ENCODE measurements at places on chromosomes 16 and 17.

DNA sequence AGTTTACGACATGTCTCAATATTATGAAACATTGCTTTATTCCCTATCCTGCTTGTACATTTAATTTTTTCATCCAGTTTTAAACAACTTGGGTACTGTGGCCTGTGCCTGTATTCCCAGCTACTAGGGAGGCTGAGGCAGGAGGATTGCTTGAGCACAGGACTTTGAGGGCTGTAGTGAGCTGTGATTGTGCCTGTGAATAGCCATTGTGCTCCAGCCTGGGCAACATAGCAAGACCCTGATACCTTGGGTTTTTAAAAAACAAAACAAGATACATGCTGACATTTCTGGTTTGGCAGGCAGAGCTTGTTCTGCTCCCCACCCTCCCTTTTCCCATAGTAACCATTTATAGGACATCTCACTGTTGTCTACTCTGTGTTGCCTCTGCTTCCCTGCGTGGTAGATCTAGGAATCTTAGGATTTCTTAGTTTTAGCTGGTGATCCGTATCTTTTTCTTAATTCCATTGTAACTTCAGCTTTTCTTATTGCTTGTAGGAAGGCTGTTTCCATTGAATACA lies 35.6 kb downstream of the TENT4B start:
- DNase-seq = no peak

DNA sequence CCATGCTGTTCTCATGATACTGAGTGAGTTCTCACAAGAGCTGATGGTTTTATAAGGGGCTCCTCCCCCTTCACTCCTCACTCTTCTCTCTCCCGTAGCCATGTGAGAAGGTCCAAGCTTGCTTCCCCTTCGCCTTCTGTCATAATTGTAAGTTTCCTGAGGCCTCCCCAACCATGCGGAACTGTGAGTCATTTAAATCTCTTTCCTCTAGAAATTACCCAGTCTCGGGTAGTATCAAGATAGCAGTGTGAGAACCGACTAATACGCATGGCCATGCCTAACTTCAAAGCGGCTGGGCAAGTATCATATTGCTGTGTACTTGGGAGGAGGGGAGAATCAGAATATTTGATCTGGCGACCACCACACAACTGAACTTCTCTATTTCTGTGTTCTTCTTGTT lies 88.3 kb downstream of the PRKCB start:
- no peak for DNase-seq

- DNase-seq = no peak
Measured at GRCh38 chr16:88407807-88408206, 25.0 kb downstream of the ZNF469 start.

DNA sequence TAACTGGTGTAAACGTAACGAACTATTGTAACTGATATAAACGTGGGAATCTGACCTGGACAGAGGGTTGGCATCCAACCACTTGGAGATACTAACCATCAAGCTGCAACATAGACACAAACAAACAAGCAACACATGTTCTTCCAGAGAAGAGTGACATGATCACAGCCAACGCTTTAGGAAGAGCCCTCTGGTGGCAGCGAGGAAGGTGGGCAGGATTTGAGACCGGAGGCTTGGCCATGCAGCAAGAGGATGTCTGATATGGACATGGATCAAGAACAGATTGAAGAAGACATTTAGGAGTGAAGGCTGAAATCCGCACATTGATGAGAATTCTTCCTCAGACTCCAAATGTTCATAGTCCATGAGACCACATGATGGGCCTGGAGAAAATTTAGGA lies 40.3 kb upstream of the TNRC6A start:
- DNase-seq = peak; percentile 57

DNA sequence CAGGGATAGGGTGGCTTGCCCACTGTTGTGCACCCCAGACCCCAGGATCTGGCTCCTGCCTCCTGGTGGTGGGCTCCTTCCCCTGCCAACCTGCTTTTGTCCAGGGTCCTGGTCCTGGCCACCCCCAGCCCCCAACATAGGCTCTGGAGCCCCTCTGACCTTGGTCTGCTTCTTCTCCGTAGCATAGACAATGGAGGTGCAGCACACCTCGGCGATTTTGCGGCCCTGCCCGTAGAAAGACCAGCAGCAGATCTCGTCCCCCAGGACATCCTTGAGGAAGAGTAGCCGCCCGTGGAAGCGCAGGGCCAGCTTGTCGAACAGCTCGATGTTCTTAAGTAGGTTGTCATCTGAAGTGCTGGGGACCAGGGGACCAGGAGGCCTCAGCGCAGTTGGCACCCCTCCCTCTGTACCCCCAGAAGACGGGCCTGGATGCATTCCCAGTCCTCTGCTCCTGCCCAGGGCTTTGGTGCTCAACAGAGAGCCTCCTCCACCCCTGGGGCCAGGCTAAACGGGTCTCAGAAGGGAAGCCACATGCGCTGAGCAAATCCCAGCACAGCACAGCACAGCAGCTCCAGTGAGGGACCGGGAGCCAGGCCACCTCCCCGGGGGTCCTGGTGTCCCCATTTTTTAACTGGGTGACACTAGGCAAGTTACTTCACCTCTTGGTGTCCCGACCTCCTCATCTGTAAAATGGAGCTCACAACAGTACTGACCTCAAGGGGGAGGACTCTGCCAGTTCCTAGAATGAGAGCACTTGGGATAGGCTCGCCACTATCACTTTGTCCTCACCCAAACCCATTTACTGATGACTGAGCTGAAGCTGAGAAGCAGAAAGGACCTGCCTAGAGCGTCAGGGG lies 10.8 kb downstream of the ASPHD1 start:
- no peak for DNase-seq

GRCh38 chr16:72241930-72242329 lies 70.0 kb upstream of the PMFBP1 start:
- peak; percentile 42 for DNase-seq

DNA sequence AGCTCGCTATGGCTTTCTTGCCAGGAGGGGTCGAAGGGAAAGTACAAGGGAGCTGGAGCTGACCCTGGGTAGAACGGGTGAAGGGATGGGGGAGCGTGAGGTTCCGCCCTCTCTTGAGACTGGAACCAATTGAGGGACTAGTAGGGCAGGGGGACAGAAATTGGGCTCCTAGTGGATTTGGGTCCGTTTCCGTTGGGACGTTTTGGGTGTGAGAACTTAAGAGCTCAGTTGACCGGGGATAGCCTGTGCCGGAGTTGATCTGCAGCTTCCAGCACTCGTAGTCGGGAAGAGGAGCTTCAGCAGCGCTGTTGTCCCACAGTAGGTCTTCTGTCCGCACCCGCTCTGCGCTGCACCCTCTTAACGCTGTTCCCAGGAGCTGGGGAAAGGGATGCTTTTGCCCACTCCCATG lies 481 bp downstream of the CNTROB start:
- DNase-seq = peak; percentile 22

DNA sequence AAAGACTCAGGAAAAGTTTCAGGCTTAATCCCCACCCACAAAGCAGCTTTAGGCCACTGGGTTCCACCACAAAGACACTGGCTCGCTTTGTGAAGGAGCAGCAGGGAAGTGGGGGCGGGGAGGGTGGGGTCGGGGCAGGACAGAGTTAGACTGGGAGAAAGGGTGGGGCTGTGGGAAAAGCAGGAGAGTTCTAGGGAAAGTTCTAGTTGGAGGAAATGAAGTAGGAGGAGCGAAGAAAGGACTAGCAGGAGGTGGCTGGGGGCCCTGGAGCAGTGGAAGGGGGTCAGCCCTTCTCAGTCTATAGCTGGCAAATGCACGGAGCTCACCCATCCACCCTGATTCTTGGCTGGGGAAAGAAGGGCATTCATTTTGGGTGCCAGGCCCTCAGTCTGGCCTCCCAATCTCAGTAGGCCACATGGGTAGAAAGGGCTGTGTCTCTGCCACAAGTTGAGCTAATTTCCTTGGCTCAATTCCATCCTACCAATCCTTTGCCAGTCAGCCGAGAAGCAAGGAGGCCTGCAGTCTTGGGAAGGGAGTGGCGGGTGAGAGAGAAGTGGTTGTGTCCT lies 4.6 kb downstream of the INPP5K start:
- peak; percentile 9 for DNase-seq

DNA sequence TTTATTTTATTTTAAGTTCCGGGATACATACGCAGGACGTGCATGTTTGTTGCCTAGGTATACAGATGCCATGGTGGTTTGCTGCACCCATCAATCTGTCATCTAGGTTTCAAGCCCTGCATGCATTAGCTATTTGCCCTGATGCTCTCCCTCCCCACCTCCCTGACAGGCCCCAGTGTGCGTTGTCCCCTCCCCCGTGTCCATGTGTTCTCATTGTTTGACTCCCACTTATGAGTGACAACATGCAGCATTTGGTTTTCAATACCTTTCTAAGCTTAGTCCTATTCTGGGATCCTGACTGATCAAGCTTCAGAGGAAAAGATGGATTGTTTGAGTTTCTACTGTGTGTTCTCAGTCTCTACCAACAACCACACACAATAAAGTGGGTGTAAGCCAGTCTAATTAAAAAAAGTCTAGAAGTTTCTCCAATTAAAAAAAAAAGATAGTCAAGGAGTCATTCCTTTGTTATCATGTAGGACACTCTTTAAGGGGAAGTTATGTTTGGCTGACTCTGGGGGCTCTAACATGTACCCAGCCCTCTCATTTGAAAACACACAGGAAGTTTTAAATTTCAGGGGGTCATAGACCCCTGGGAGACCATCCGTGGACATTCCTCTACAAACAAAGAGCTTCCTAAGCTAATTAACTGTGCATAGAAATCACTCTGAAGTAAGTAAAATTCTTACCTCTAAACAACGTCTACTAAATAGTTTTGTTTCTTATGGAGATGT lies 66.3 kb upstream of the ADAMTS18 start:
- DNase-seq = no peak

DNA sequence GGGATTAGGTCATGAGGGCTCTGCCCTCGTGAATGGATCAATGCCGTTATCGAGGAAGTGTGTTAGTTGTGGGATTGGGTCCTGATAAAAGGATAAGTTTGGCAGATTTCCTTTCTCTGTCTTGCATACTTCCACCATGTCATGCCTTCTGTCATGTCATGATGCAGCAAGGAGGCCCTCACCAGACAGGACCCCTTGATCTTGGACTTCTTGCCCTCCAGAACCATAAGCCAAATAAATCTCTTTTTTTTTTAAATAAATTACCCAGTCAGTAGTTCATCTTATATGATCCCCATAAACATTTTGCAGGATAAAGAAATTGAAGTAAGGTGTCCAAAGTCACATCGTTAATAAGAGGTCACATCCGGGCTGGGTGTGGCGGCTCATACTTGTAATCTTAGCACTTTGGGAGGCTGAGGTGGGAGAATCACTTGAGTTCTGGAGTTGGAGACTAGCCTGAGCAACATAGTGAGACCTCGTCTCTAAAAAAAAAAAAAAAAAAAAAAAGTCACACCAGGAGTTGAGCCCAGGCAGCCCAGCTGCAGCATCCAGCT lies 25.2 kb downstream of the HEXIM2 start:
- no peak for DNase-seq

- no peak for DNase-seq
Measured at GRCh38 chr16:9096416-9096952, 5.0 kb downstream of the HAPSTR1 start.

DNA sequence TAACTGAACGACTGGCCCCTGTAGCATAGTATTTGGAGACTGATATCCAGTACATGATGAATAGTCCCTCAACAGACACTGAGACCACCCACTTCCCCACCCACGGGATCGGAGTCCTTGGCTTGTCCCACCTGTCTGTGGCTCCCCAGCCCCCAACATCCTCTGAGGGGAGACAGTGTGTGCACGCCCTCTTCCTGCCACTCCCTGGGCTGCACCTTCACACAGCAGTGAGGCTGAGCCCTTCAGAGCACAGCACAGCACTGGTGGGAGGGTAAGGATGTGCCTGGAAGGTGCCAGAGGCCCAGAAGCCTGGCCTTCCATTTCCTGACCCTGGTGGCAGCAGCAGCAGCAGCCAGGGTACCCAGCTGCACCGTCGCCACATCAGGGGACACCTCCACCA lies 11.0 kb downstream of the DNASE1 start:
- no peak for DNase-seq

GRCh38 chr16:85522842-85523601 lies 90.1 kb upstream of the GSE1 start:
- no peak for DNase-seq

GRCh38 chr17:76558198-76559095 lies 18.6 kb downstream of the PRCD start:
- peak; percentile 49 for DNase-seq

GRCh38 chr17:66865151-66865550 lies 30.2 kb downstream of the CACNG5 start:
- DNase-seq = no peak

GRCh38 chr16:23128056-23128455 lies 21.2 kb downstream of the USP31 start:
- DNase-seq = no peak

GRCh38 chr17:66373944-66374817 lies 71.8 kb downstream of the PRKCA start:
- no peak for DNase-seq

DNA sequence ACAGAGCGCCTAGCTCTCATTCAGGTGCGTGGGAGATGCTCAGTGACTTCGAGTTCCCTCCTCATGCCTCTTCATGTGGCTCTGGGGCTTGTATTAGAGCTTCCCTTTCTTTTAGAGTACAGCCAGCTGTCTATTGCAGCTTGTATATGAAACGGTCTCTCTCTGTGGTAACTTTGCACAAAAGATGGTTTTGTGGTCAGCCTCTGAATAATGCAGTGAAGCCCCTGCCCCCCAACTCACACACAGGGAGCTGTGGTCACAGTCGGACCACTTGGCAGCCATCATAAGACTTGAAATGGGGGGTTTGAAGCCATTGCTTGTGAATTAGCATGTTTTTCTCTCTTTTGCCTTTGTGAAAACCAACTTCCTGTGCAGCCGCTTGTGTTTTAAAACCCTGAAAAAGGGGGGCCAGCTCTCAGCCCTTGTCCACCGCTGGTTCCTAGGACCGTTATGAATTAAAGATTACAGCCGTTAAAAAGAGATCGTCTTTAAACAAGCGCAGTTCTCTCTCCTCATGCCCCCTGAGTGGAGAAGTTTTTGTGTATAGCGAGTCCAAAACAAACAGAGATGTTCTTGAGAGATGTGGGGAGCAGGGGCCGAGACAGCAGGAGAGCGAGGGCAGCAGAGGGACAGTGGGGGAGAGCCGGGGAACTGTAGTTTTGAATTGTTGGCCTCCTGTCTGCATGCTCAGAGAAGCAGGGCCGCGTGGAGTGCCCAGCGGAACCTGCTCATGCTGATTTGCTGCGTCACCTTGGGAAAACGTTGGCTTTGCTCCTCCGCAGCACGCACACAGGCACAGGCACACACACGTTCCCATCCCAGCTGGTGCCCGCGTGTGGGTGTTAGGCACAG lies 199.0 kb downstream of the MSI2 start:
- DNase-seq = peak; percentile 65

DNA sequence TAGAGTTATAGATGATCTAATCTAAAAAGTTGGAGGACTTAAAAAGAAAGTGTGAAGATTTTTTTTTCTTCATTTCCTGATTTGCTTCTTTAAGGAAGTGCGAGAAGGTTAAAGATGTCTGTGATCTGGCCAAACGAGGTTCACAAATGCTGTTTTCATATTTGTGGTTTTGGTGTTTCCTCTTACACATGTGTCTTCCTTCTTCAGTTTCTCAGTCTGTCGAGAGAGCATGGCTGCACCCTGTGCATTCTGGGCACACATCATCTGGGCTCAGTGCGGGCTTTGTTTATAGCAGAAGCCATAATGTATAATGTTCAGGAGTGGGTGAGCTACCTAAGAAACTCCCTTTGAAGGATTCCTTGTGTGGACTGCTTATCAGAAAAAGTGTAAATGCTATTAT lies 260.4 kb upstream of the TBX2 start:
- DNase-seq = no peak

GRCh38 chr16:14560523-14560922 lies 69.5 kb downstream of the PARN start:
- DNase-seq = no peak

- DNase-seq = no peak
Measured at GRCh38 chr16:83943516-83944050, 9.5 kb upstream of the OSGIN1 start.

Measured in midbrain (tissue), 1 donor.